ENCODE measurements at places on chromosomes 4 and X.

DNA sequence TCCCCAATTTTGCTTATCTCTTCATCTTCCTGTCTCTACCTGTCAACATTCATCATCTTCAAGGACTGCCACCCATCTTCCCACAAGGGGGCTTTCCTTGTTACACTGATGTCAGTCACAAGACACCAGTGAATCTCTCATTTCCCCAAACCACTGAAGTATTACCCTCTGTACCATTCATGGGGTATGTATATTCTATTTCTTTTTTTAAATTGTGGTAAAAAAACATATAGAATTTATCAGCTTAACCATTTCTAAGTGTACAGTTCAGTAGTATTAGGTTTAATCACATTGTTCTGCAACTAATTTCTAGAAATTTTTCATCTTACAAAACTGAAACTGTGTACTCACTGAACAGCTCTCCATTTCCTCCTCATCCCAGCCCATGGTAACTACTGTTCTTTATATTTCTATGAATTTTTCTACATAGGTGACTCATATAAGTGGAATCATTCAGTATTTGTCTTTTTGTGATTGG is 98.6 kb downstream of the LARP7 start:
- H3K4me1 ChIP-seq = peaks cover 4% of the 10 kb centered on the region
- peak; percentile 68 for DNase-seq
- no peaks in the 10 kb centered on the region for H3K36me3 ChIP-seq

DNA sequence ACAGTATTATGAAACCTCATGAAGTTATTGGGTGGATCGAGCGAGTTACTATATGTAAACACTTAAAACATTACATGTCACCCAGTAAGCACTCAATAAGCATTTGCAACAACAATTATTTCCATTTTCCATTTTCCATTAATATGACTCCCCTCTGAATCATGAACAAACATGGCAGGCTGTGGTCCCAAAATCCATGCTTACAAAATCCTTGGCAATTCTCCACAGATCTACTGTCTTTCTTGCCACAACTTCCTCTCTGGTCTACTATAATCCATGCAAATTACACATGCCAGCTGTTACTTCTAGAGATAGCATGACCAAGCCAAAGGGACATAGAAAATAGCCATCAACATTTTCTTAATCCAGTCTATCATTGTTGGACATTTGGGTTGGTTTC is 22.0 kb downstream of the ASB11 start:
- no peak overlapping the region for H3K4me3 ChIP-seq
- H3K4me1 ChIP-seq = no peaks in the 10 kb centered on the region
- no peaks in the 10 kb centered on the region for H3K27me3 ChIP-seq
- no peaks in the 10 kb centered on the region for H3K36me3 ChIP-seq
- no peak for DNase-seq
- H3K27ac ChIP-seq = no peak overlapping the region

GRCh38 chrX:22141047-22141730 is 109.1 kb downstream of the PHEX start:
- no peak overlapping the region for H3K4me3 ChIP-seq
- H3K36me3 ChIP-seq = no peaks in the 10 kb centered on the region
- no peaks in the 10 kb centered on the region for H3K27me3 ChIP-seq
- H3K4me1 ChIP-seq = no peaks in the 10 kb centered on the region
- no peak overlapping the region for H3K27ac ChIP-seq

DNA sequence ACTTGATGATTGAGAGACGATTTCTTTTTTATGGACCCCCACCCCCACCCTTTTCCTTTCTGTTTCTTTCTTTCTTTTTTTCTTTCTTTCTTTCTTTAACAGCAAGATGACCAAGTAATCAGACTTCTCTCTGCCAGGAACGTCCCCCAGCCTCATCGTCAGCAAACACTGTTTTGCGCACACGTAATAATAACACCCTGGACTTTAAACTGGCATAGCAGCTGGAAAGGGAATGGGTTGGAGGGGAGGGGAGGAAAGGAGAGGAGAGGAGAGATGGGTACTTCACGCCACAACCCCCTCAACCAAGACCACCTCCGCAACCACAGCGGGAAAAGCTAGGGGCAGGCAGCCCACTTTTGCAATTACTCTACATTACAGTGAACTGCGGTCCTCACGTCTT is 1.1 kb downstream of the GABRA2 start:
- H3K36me3 ChIP-seq = no peaks in the 10 kb centered on the region
- H3K27ac ChIP-seq = no peak overlapping the region
- H3K27me3 ChIP-seq = peaks cover 2% of the 10 kb centered on the region
- H3K4me3 ChIP-seq = no peak overlapping the region
- no peak for DNase-seq

- DNase-seq = peak; percentile 62
- no peaks in the 10 kb centered on the region for H3K36me3 ChIP-seq
- H3K4me1 ChIP-seq = peaks cover 43% of the 10 kb centered on the region
Measured at GRCh38 chrX:150364347-150365050, 1.4 kb downstream of the MAMLD1 start.

- H3K27ac ChIP-seq = no peak overlapping the region
- no peaks in the 10 kb centered on the region for H3K4me1 ChIP-seq
- no peaks in the 10 kb centered on the region for H3K36me3 ChIP-seq
- no peak for DNase-seq
- H3K27me3 ChIP-seq = no peaks in the 10 kb centered on the region
- no peak overlapping the region for H3K4me3 ChIP-seq
Measured at GRCh38 chr4:59630922-59631321, 1569.2 kb upstream of the ADGRL3 start.

DNA sequence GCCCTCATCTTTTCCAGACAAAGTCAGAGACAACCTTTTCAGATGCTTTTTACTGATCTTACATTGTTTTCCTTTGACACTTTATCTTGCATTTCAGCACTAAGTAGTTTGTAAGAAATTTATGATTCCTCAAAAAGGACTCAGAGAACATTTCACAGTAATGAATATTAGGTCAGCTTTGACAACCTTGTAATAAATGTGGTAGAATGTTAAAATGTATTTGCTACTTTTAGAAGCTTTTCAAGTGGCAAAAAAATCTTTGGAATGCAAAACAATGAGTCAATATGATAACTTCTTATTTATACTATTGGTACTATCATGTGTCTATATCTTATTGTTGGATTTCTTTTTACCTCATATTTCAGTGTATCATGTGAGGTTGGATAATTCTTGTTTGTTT is 146.2 kb upstream of the FAT4 start:
- no peak overlapping the region for H3K4me3 ChIP-seq
- H3K27me3 ChIP-seq = no peaks in the 10 kb centered on the region
- H3K36me3 ChIP-seq = no peaks in the 10 kb centered on the region
- H3K4me1 ChIP-seq = no peaks in the 10 kb centered on the region
- no peak overlapping the region for H3K27ac ChIP-seq

Data from B cell (primary cell).